ENCODE measurements at places on chromosomes 1 and 21.
A peak's percentile ranks its signal among the peaks of the same experiment; 100 is the strongest.

DNA sequence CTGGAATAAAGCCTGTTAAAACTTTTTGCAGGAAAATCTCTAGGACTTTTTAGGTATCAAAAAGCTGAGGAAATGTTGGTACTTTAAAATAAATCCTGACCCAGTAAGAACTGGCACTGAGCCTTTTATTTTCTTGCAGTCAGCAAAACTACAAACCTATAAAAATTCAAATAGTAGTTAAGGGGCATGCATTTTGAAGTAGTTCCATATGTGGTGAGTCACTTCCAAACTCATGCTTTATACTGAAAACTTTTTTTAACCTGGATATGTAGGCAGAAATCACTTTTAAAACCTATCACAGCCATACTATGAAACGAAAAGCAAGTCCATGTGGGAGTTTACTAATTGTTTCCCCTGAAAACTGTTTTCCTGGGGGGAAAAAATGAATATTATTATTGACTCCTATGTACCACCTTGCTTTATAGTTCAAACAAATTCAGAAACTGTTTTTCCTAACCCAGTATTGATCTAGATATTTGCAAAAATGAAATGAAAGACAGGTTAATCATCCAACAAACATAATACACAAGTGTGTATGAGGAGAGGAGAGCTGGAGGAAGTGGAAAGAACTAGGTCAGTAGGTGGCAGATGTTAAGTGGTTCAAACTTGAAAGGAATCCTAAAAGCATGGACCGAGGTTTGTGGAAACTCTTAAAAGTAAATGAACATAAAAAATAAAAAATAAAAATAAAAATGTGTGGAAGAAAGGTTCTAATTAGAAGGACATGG is 30.5 kb downstream of the NRIP1 start:
- peak; percentile 69 for DNase-seq

GRCh38 chr1:12095452-12096263 is 32.6 kb downstream of the TNFRSF8 start:
- peak; percentile 31 for DNase-seq

- DNase-seq: no peak
Observed at GRCh38 chr21:26245428-26245827, 74.9 kb upstream of the APP start.

GRCh38 chr1:200304171-200304570 is 105.7 kb downstream of the ZNF281 start:
- no peak for DNase-seq

DNA sequence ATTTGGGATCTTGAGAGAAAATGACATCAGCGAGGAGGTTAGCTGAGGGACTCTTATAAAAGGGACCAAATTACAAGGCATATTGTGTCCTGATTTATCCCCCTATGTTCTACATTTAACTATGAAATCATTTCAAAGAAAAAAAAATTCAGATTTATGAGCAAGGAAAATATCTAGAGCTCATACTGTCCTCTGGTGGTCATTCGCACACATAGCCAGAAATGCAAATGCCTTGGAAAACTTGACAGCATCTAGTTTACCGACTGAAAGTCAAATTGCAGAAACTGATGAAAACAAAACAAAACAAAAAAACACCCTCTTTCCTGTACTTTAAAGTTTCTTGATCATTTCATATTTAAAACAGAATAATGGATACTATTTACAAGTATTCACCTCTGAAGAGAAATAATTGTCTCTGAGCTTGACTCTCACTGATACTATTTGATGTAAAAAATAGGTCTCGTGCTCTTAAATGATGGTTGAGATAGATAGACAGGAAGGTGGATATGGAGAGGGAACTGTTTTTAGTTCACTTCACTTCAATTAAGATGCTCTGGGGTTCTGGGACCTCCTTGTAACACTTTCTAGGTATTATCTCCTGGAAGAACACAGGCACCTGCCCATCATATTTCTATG is 253.8 kb downstream of the PCP4 start:
- DNase-seq: peak; percentile 9

DNA sequence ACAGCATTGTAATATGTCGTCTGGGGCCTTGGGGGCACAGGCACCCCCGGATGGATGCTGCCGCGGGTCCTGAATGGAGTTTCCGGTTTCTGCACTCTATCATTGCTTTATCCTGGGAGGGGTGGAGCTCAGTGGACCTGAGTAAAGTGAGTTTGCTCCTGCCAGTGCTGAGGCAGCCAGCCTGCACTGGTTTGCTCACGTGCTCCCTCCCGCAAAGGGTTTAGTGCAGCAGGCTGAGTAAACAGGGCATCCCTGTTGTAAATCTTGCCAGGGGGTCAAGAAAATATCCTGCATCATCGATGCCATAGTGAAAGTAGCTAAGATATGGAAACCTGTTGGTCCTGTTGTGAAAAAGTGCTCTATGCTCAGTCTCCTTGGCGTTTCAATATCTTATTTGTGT is 85.6 kb upstream of the BRINP3 start:
- DNase-seq: no peak

- peak; percentile 47 for DNase-seq
Observed at GRCh38 chr1:98035602-98036002, 114.8 kb upstream of the DPYD start.

- peak; percentile 68 for DNase-seq
Observed at GRCh38 chr1:223731133-223731770, 18.9 kb downstream of the CAPN2 start.

DNA sequence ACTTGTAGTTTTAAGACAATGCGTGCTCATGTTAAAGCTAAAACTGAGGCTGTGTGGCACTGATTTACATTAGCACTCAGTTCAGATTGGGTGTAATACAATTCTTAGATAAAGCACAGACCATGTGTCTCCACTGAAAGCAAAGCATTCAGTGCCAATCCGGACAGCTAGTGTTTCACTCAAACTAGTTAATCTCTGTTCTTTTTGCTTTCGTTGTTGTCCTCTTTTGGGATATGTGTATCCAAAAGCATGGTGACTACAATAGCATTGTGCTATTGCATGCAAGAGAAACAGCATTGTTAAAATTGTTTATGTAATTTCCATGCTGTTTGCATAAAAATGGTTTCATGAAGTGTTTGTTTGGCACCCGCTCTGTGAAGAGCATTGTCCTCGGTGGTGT is 54.6 kb downstream of the F3 start:
- DNase-seq: no peak

GRCh38 chr1:170669586-170670530 is 5.9 kb downstream of the PRRX1 start:
- DNase-seq: no peak

GRCh38 chr1:88016947-88017346 is 667.1 kb upstream of the PKN2 start:
- DNase-seq: no peak

DNA sequence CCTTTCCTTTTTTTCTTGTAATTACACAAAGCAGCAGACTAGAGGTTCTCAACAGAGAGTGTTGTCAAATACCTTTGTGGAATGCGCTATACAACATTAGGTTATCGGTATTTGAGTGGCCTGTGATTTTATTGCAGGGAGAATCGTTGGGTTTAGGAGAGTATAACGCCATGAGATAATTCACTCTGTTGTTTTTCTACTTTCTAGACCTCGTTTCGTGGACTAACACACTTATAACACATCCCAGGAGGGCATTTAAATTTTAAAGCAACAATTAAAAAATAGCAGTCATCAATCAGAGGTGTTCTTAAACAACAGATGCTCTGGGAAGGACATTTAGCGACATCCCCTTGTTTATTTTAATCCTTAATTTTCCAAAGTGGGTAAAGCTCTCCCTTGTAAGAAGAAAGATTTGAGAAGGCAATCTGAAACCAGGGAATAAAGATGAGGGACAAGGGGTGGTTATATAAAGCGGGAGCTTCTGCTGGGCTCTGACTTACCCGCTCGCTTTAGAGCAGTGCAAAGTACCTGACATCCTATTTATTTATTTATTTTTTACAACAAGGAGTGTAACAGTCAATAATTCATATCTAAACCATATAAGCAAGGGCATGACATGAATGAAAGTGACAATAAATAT is 4.9 kb downstream of the PBX1 start:
- DNase-seq: no peak

DNA sequence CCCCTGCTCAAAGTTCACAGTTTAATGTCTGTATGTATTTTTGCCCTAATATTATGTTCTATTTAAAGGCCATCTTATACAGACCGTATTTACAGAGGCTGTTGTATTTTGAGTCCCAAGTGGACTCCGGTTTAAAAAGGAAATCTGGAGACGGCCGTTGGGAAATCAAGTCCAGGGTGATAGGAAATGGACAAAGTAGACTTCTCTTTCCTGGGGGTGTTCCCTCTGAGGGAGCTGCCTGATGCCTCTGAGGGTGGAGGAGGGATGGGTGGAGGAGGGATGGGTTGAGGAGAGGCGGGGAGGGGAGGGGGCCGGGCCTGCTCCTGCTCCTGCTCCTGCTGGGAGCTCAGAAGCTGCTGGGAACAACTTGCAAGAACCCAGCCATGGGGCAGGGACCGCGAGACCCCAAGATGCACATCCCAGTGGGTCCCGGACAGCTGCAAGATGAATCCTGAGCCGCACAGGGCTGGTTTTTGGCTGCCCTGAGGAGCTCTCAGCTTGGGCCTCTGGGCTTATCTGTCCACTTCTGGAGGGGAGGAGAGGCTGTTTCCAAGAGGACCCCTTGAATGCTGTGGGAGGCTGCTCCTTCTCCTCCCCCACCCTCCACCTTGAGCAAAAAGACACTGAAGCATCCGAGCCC is 12.0 kb upstream of the ACTL8 start:
- DNase-seq: no peak

GRCh38 chr1:233791721-233792120 is 112.8 kb upstream of the SLC35F3 start:
- no peak for DNase-seq

GRCh38 chr1:218371927-218372672 is 27.0 kb downstream of the TGFB2 start:
- peak; percentile 80 for DNase-seq

GRCh38 chr1:171366085-171366484 is 52.1 kb downstream of the FMO4 start:
- no peak for DNase-seq

- no peak for DNase-seq
Observed at GRCh38 chr1:103125219-103125618, 16.9 kb upstream of the COL11A1 start.

GRCh38 chr1:17933501-17933900 is 174.1 kb upstream of the IGSF21 start:
- DNase-seq: no peak

DNA sequence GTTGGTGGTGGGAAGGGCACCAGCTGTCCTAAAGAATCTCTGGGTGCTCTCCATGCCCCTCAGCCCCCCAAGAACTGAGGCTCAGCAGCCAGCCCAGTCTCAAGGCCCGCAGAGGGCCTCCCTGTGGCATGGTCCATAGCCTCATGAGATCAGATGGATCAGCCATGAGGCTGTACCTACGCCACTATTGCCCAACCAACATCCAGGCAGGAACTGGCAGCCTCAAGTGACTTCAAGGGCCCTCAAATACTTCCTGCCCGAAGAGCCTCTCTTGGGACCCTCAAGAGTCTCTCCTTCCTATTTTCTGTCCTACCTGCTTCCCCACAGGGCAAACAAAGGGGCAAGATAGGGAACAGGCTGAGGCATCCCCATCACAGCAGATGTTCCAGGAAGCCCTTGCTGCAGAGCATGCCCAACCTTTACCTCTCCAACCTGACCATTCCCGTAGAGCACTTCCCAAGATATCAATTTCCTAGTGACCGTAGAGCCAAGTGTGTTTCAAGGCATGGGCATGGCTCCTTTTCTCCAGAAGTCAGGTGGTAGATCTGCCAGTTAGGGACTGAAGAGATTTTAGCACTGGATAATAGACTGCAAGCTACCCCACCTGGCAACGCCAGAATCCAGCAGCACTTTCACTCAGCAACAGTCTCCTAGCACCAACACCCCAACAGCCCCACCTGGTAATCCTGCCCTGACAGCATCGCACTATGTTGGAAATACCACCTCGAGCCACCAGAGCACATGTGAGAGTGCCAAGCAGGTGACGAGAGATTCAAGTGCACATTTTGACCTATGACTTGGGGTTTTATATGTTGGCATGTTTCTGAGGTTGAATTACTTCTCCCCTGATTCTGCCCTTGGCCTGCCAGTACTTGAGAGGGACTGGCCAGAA is 13.7 kb upstream of the MFSD2A start:
- DNase-seq: no peak

- peak; percentile 93 for DNase-seq
Observed at GRCh38 chr1:41493117-41493536, 8.6 kb upstream of the EDN2 start.

DNA sequence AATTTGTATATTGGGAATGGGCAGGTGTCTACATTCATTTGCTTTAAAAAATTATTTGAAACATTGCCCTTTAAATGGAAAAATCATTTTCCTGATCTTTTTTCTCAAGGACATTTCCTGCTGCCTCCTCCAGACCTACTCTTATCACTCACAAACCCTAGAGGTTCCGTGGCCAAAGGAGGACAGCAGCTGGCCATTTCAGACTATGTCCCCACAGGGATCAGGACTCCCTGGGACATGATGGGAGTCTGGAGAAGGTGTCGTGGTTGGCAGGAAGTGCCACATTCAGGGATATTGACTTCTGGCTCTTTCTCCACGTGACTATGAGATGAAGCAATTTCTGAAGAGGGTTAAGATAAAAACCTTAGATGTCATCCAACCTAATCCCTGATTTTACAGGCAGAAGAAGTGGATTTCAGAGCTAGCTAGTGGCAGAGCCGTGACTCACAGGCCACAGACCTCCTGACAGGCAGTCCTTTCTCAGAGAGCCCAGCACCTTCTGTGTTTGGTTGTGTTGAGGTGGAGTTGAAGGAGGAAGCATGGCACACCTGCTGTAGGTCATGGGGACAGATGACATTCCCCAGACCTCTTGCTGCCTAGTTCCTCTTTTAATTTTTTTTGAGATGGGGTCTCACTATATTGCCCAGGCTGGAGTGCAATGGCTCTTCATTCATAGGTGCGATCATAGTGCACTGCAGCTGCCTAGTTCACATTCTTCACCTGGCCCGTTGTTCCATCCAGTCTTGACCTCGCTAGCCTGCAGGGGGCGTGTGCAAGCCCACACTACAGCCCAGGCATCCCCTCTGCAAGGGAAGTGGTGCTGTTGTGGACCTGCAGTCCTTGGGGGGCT is 25.5 kb upstream of the IL10 start:
- DNase-seq: no peak

DNA sequence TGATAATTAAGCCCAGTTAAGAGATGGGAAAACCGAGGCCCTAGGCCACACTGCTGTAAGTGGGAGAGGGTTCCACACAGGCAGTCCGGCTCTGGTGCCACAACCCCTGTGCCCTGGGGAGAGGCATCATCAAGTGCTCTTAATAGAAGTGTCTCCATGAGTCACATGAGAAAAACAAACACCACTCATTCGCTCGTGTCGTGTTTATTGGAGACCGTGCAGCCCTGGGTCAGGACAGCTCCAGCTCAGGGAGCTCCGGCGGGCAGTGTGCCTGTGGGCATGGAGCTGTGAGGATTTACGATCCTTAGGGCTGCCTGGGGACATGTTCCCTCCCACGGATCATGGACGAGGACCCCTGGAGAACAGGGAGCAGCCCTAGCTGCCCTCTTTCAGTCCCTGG is 658.5 kb downstream of the AJAP1 start:
- DNase-seq: no peak

- DNase-seq: no peak
Observed at GRCh38 chr1:19156676-19157075, 53.4 kb downstream of the UBR4 start.

DNA sequence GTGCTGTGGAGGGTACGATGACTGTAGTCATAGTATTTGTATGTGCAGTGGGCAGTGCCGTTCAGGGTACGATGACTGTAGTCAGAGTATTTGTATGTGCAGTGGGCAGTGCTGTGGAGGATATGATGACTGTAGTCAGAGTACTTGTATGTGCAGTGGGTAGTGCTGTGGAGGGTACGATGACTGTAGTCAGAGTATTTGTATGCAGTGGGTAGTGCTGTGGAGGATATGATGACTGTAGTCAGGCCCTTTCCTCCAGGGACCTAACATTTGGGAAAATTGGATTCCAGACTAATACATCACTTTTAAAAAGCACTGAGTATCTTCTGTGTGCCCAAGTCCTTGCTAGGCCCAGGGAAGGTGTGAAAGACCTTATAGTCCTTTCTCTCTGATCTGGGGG is 2.9 kb downstream of the ZNF672 start:
- no peak for DNase-seq
